NCI-H187 treated with DMSO at 0.1 percent for 48 hours (cell line): ENCODE measurements at places on chromosomes 6 and 20.

DNA sequence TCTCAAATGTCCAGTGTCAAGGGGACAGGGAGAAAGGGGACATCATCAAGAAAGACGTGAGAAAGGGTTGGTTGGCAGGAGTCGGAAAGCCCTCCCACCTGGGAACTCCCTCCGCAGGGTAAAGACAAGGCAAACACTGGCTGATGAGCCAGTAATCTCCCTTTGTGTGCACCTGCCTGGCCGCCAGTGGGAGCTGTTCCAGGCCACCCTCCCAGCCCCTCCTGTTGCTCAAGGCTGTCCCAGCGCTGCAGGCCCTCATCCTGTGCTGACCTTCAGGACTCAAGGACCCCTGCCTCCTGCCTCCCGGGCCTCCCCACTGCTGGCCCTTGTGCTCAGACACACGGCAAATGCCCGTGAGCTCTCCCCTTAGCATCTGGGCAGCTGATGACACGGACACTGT lies 7.4 kb downstream of the FRMD1 start:
- no peak for DNase-seq

- DNase-seq, result no peak
These were observed 123.7 kb downstream of the AGPAT4 start for GRCh38 chr6:161150136-161150535.

- no peak for DNase-seq
These were observed 349.0 kb downstream of the RNGTT start for GRCh38 chr6:88614316-88614877.

GRCh38 chr6:46035242-46035641 lies 19.6 kb upstream of the CLIC5 start:
- DNase-seq, result no peak

DNA sequence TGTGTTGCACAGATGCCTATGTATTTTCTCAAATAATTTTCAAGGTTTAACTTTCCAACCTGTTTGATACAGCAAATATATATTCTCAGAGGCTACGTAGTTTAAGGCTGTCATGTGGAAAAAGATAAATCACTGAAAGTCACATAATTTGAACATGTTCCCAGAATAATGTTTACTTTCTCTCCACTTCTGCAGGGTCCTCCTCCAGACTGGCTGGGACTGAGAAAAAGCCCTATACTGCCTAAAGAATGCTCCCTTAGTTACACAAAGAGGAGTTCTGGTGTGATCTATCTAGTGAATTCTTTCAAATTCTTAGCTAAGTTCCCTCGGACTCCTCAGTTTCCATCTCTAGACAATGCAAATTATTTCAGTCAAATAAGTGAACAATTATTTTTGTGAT lies 411.0 kb downstream of the C6orf118 start:
- DNase-seq, result no peak

DNA sequence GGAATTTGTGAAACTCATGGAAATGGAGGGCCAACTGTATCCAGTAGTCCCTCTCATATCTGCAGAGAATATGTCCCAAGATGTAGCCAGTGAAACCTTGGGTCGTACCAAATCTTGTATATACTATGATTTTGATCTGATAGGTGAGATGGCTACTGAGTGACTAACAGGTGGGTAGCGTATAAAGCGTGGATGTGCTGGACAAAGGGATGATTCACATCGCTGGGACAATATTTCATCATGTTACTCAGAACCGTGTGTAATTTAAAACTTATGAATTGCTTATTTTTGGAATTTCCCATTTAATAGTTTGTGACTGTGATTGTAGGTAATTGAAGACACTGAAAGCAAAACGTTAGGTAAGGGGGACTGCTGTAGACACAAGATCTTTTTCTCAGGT lies 144.1 kb downstream of the SMAP1 start:
- DNase-seq, result no peak

GRCh38 chr6:89144354-89144906 lies 1.4 kb upstream of the PM20D2 start:
- no peak for DNase-seq
